ENCODE measurements at places on chromosomes 12 and 14.
A peak's percentile ranks its signal among the peaks of the same experiment; 100 is the strongest.

GRCh38 chr12:105812366-105812765 lies 326.4 kb downstream of the NUAK1 start:
- DNase-seq, result peak; percentile 50

DNA sequence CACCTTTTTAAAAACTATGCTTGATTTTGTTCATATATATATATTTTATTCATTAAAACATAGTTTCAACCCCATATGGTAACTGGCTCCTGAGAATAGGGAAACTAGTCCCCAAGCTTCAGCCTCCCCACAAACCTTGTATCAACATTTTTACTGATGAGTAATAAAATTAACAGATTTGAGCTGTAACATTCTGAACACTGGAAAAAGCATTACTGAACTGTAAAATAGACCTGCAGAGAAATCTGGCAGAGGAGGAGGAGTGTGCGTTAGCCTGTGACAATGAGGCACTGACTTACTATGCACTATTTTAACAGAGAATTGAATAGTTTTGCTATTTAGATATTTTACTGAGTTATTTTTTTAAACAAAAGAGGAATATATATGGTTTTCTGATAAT lies 43.1 kb downstream of the FRS2 start:
- DNase-seq, result no peak

DNA sequence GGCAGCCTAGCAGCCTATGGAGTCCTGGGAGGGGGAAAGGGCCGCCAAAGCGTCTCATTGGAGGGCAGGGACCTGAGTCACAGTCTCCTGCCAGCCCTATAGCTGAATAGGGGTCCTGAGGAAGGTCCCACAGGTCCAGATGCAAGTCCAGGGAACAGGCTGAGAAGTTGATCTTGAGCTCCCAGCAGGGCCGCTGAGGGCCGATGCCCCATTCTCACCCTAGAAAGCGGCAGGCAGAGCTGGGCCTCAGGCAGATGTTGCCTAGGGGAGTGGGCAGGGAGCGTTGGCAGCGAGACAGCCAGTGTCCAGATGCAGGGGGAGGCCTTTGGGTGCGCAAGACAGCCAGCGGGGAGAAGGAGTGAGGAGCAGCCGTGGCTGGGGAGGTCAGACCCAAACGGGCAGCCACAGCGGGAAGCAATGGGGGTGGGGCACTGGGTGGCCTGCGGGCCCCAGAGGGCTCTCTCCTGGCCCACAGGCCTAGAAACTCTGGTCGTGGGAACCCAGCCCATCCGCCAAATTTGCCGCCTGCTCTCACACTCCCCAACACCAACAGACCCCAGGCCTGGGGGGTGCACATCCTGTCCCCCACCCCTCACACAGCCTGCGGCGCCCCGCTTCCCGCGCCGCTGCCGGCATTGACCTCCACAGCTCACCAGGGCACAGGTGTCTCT lies 1.1 kb downstream of the HDAC7 start:
- peak; percentile 46 for DNase-seq

GRCh38 chr12:128026696-128027574 lies 240.0 kb upstream of the TMEM132C start:
- no peak for DNase-seq

DNA sequence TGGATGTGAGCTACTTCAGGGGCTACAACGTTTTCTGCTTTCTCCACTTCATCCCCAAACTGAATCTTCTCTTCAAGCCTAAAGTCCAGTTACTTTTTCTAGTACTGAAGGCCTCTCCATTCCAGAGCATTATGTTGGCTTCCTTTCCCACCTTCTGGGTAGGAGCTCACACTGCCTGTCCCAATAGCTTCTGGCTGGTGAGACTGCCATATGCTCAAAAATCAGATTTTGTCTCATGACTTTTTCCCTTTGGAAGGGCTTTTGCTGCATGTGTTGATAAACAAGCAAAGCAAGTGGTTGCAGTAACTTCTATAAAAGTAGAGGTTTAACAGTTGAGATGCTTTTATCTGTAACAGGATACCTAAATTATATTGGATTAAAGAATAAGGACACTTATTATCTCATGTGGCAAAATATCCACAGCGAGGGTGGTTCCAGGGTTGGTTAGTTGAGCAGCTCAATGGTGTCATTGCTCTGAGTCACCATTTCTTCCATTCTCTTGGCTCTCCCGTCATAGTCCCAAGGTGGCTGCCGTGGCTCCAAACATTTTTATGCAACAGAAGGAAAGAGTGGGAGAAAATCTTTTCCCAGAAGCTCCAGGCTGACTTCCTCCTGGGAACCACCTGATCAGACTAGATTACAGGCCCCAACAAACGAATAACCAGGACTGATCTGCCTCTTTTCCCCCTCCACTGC lies 15.1 kb upstream of the PPFIBP1 start:
- no peak for DNase-seq

DNA sequence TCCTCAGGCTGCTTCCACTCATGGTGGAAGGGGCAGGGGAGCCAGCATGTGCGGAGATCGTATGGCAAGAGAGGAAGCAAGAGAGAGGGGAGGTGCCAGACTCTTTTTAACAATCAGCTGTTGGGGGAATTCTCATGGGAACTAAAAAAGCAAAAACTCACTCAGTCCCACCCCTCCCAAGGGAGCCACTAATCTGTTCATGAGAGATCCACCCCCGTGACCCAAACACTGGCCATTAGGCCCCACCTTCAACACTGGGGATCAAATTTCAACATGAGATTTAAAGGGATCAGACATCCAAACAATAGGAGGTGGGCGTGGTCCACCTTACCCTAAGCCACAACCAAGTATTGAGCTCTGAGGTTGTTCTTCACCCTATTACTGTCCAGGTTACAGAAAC lies 375.1 kb downstream of the GRIN2B start:
- no peak for DNase-seq

DNA sequence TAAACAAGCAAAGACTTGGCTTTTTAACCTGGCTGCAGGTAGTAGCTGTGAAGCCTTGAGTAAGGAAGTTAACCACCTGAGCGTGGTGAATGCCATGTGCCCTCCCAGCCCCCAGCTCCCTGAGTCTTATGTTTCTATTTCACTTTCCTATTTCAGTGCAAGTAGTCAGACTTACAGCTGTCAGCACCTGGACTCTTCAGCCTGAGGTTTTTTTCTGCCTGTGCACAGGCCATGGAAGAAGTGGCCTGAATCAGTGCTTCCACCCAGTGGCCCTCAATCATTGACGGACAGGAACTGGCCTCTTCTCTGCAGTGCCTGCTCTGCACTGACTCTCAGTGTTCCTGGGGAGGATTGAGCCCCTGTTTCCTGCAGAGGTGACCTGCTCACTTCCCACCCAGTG lies 796.4 kb downstream of the MED13L start:
- DNase-seq, result no peak

DNA sequence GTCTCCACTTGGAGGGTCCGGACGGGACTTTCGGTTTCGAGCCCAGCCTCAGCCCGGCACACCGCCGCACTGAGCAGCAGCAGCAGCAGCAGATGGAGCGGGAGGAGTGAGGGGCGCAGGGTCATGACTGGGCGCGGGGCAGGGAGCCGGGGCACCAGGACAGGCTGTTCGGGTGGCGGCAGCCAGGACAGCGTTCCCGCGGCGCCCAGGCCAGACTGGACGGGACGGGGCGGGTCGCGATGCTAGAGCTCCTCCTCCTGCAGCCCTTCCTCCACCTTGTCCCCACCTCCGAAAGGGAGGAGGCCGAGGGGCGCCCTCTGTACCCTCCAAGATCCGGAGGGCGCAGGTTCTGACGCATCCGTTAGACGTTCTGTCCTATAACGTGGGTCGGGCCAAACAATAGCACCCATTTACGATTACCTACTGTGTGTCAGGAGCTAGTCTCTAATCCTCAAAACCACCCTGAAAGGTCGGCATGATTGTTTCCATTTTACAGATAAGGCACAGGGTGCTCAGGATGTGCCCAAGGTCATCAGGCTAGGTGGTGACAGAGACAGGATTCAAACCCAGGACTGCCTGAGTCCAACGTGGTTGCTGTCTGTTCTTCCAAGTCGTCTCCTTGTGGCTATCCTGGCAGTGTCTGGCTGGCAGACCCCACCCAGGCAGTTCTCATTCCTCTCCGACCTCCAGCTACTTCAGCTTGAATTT lies at the start of gene FKBP11:
Gene FKBP11, minus strand, starts transcription at position 189 of the 708 bp plus-strand sequence. Its CDS starts 64 bp downstream, at position 125.
- DNase-seq, result peak; percentile 72

DNA sequence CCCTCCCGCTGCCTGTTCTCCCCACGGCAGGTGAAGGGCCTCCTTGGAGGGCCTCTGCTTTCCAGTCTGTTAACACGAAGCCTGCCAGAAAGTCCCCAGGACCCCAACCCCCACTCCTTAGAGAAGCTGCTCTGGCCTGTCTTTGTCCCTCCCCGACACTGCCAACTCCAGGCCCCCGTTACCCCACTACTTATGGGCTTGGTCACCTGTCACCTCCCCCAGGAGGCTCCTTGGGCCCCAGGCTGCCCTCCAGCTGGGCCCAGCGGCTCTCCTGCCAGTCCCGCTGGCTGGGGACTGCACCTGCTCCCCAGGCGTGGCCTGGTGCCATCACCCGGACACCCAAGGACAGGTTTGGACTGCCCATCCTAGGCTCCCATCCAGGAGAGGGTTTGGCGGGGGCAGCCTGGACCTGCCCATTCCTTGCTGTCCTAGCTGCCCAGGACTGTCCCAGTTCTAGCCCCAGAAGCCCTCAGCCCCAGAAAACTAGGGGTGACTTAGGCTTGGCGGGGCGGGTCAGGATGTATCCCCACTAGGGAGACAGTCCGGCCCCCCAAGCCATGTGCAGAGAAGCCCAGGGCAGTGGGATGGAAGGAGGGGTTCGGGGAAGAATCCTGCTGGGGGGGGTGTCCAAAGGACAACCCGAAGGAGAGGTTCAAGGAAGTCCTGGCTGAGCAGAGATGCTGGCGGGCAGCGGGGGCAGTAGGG lies 155.7 kb upstream of the C14orf180 start:
- no peak for DNase-seq

DNA sequence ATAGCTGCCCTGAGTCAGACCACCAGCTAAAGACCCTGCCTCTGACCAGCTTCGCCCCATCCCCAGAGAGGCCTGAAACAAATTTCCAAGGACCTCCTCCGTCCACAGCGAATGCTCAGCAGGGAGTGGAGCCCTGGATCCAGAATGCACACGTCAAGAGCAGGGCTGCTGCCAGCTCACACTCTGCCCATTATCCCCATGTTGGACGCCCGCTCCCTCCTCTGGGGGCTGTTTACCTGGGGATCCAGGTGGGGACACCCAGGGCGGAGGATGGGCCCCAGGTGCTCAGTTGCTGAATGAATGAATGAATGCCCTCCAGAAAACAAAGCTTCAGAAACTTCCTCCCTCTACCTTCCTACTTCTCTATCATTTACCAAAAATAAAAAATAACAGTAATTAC lies 18.1 kb downstream of the BCL11B start:
- DNase-seq, result no peak

- DNase-seq, result peak; percentile 72
These were observed 108.5 kb downstream of the ARF6 start for GRCh38 chr14:50001151-50001998.

DNA sequence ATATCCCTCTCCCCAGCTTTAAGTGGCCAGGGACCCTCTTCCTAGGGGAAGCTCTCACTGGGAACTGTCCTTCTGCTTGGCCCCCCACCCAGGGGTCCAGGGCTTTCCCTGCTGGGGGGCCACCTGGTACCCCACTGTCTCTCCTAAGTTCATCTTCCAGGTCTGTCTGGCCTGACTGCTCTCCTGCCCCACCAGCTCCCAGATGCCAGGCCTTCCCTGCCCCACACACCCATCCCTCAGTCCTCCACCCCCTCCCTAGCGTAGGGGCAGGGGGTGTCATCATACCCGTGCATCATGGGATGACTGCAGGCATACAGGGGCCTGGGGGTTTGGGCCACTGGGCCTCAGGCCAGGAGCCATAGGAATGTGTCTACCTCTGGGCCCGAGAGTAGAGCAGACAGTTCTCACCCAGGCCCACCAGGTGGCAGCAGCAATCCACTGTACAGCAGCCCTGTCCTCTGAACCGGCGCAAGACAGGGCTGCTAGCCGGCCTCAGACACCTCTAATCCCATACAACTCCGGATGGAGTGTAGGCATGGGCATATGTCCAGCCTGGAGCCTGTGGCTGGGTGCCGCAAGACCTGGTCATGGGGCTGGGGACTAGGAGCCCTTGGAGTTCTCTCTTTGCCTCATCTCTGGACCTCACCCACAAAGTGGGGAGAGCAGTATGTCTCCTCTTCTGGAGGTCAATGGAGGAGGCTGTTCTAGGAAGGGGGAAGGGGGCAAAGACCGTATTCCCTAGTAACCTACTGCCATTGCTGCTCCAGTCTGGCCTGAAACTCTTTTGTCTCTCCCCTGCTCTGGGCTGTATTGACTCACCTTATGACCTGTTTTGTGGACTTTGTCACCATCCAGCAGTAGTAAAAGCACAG lies 10.0 kb upstream of the SMARCD1 start:
- DNase-seq, result peak; percentile 95

DNA sequence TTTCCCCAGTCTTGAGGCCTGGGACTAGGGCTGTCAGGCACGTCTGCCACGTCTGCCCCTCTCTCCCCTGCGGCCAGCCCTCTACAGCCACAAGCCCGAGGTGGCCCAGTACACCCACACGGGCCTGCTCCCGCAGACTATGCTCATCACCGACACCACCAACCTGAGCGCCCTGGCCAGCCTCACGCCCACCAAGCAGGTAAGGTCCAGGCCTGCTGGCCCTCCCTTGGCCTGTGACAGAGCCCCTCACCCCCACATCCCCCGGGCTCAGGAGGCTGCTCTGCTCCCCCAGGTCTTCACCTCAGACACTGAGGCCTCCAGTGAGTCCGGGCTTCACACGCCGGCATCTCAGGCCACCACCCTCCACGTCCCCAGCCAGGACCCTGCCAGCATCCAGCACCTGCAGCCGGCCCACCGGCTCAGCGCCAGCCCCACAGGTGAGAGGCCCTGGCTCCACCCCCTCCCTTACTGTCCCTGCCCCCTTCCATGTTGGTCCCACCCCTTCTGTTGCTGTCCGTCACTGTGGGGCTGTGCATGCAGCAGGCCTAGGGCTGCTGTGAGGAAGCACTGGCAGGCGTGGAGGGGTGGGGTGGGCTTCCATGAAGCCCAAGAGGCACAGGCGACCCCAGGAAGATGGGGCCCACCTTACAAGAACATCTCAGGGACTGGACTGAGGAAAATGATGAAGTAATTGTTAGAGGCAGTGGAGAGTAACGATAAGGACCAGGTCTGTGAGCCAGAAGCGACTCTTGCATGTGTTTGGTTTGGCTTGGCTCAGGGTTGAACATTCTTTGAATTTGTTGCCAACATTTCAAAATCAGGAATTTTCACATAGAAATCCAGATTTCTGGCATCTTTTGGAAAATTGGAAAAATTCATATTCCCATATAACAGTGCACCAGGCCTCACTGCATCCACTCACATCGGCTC lies 16.8 kb downstream of the C12orf43 start:
- DNase-seq, result peak; percentile 67

GRCh38 chr14:68566075-68566474 lies 226.8 kb downstream of the ZFP36L1 start:
- DNase-seq, result no peak
